ENCODE measurements at places on chromosomes 2 and 18. TPM values are rescaled to one million over a fixed set of nuclear protein-coding genes. Genes with fewer than 3 reads are reported as not detected.

Gene NUP35
- total RNA-seq, result 14.6 TPM

DNA sequence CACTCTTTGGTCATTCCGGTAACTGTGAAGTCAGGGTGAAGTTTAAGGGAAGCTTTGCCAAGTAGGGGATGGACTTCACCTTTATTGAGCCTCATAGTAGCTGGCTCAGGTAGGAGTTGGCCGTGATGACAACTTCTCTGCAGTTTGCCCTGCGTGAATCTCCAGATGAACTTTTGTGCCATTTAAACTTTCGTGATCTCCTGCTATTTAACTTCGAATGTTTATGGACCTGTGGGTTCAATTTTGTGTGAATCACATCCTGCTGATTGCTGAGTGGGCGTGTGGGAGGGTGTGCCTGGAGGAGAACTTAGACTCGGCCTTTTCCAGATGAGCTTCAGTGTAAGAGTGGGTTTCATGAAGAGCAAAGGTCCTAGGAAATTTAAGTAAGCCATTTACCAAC lies 4.2 kb downstream of the UGT1A1 start:
- DNase-seq, result no peak

GRCh38 chr2:28623582-28624405 lies 127.8 kb upstream of the PPP1CB start:
- DNase-seq, result no peak

Gene DSG4
- 0.38 TPM for total RNA-seq

DNA sequence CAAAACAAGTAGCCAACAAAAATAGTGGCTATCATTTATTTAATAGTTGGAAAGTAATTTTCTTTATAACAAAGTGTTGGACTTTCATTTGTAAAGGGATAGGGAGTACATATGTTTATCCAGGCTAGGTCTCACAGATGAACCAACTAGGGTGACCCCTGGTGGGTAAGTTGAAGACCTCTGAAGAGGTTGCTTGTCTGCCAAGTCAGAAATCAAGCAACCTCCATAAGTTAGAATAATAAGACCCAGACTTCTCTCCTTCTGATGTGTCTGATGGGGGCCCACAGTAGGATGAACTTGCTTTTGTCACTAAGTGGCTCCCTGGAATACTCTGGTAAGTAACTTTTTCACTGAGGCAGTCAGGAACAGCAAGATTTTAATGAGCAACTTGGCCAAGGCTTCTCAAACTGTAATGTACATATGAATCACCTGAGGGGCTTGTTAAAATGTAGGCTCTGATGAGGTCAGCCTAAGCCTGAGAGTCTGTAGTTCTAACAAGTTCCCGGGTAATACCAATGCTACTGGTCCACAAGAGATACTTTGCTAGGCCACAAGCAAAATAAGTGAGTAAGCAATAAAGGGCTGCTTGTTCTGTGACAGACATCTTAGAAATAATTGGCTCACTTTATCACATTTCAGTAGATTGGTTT lies 319.6 kb downstream of the PIK3C3 start:
- no peak for DNase-seq

GRCh38 chr2:19377717-19378116 lies 19.3 kb upstream of the OSR1 start:
- no peak for DNase-seq

GRCh38 chr2:54419388-54419787 lies 36.7 kb upstream of the SPTBN1 start:
- DNase-seq, result no peak

GRCh38 chr18:28281400-28281799 lies 104.5 kb upstream of the CDH2 start:
- no peak for DNase-seq

DNA sequence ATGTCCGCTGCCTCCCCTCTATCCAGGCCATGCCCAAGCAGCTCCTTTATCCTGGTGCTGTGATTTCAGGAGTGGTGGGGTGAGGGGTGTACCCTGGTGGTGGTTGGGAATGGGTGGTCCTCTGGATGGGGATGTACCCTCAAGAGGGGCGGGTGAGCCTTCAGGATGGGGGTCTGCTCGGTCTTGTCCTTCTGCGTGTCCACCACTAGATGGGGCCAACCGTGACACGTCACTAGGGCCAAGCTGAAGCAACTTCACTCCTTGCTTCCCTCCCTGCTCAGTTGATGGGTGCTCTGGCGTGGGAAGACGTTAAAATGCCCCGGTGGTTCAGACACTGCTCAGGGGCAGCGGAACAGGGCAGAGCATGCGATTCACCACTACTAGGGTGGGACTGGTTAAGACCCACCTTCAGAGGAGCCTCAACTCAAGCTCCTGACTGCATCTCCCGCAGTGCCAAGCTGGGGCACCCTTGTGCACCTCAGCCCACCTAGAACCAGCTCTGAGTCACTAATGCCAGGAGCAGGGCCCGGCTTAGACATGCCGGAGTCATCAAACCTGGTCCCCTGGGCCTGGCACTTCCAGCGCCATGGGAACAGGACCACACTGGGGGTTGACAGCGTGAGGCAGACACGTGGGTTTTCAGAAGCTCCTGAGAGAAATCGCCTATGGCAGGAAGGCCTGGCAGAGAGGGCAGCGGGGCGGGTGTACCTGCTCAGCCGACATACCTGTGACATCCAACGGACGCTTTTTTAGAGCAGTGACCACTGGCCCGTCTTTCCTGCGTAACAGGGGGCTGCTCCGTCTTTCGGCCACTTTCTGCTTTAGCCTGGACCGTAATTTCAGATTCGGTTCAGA lies 256.7 kb downstream of the HDAC4 start:
- peak; percentile 12 for DNase-seq

Gene CRYBA2
- total RNA-seq, result not detected

- no peak for DNase-seq
Observed at GRCh38 chr2:188319838-188320237, 28.2 kb downstream of the GULP1 start.

Gene TUBA3D
- total RNA-seq, result not detected

All from HT-29 (cell line).